Activated CD4-positive, alpha-beta memory T cell treated with anti-CD3 and anti-CD28 coated beads for 36 hours (primary cell): ENCODE measurements at places on chromosomes 7 and 10. TPM values are rescaled to one million over a fixed set of nuclear protein-coding genes. Genes with fewer than 3 reads are reported as not detected.

GRCh38 chr7:40761762-40762560 lies 627.2 kb downstream of the SUGCT start:
- no peak overlapping the region for H3K27ac ChIP-seq
- no peak overlapping the region for H3K4me3 ChIP-seq
- H3K4me1 ChIP-seq, result no peaks in the 10 kb centered on the region
- no peaks in the 10 kb centered on the region for H3K36me3 ChIP-seq
- DNase-seq, result no peak

DNA sequence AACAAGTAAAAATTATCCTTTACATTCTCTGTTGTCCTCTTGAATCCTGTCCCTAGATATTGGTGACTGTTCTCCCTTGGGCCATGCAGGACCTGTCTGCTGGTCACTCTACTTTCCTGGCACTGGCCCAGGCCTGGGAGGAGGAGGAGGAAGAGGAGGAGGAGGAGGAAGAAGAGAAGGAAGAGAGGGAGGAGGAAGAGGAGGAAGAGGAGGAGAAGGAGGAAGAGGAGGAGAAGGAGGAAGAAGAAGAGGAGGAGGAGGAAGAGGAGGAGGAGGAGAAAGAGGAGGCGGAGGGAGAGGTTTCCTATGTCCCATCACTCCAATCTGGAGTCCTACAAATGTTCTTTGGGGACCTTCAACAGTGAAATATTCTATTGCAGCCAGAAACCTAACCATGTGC lies 97.3 kb upstream of the NAMPT start:
- peaks cover 2% of the 10 kb centered on the region for H3K27me3 ChIP-seq
- DNase-seq, result no peak
- H3K27ac ChIP-seq, result no peak overlapping the region

GRCh38 chr10:117997673-117998072 lies 49.1 kb downstream of the RAB11FIP2 start:
- H3K27ac ChIP-seq, result no peak overlapping the region
- H3K36me3 ChIP-seq, result peaks cover 31% of the 10 kb centered on the region
- no peak overlapping the region for H3K4me3 ChIP-seq
- no peak for DNase-seq

- peaks cover 20% of the 10 kb centered on the region for H3K27me3 ChIP-seq
- H3K4me1 ChIP-seq, result no peaks in the 10 kb centered on the region
- DNase-seq, result no peak
- no peak overlapping the region for H3K4me3 ChIP-seq
Measured at GRCh38 chr10:49645871-49646870, 32.3 kb downstream of the CHAT start.

DNA sequence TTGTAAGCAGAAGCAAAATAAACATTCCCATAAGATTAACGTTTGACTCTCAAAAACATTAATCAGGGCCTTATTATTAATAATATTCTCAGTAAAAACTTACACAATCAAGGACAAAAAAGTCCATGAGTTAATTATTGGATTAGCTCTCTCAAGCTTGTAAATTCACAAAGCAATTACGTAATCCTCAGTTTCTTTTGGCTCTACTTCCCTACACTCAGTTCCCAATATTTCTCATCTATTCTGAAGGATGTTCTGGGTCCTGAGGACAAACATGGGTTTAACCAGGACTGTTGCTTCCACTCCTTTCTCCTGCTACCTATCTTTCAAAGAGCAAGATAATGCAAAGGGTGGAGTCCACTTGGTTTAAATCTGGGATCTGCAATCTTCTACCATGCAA lies 15.1 kb downstream of the FBXL13 start:
- no peak for DNase-seq
- no peaks in the 10 kb centered on the region for H3K4me1 ChIP-seq
- no peaks in the 10 kb centered on the region for H3K27me3 ChIP-seq
- H3K4me3 ChIP-seq, result no peak overlapping the region
- H3K36me3 ChIP-seq, result peaks cover 2% of the 10 kb centered on the region
- H3K27ac ChIP-seq, result no peak overlapping the region

- H3K4me1 ChIP-seq, result peaks cover 10% of the 10 kb centered on the region
- H3K36me3 ChIP-seq, result no peaks in the 10 kb centered on the region
- H3K27ac ChIP-seq, result no peak overlapping the region
- no peaks in the 10 kb centered on the region for H3K27me3 ChIP-seq
- no peak overlapping the region for H3K4me3 ChIP-seq
Measured at GRCh38 chr7:70356787-70357328, 758.6 kb downstream of the AUTS2 start.

DNA sequence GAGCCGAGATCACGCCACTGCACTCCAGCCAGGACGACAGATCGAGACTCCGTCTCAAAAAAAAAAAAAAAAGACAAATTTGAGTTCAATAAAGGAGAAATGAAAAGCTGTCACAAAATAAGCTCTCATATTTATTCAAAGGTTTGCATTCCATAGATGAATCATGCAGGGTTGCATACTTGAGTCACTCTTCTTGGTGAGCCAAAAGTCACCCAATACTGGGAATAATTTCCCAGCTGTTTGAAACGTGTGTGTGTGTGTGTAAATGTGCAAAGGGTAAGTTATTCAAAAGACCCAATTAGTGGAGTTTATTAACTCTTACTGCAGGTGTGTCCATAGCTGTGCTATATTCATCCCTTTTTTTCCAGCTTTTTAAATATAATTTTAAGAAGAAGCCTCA lies 297.7 kb downstream of the CCDC3 start:
- peaks cover 86% of the 10 kb centered on the region for H3K4me1 ChIP-seq
- H3K27me3 ChIP-seq, result no peaks in the 10 kb centered on the region
- no peak overlapping the region for H3K4me3 ChIP-seq
- peak overlapping the region; percentile 81 for H3K27ac ChIP-seq
- no peak for DNase-seq

DNA sequence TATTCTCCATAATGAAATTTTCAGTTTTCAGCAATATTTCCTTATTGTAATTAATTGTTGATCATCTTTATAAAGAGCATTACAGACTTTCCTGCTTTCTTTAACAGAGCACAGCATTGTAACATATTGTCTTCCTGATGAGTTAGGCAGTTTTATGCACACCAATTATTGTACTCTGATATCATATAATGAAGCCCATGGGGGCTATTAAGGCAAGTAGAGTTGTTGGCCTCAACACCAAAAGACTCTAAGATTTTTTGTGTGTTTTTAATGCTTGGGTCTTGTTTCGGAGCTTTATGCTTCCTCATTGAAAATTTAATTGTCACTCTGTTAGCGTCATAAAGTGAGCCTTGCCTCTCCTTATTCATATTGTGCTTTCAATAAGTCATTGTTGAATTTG lies 49.2 kb upstream of the ARID5B start:
- no peak overlapping the region for H3K27ac ChIP-seq
- no peak for DNase-seq
- H3K4me3 ChIP-seq, result no peak overlapping the region
- no peaks in the 10 kb centered on the region for H3K36me3 ChIP-seq
- no peaks in the 10 kb centered on the region for H3K27me3 ChIP-seq

DNA sequence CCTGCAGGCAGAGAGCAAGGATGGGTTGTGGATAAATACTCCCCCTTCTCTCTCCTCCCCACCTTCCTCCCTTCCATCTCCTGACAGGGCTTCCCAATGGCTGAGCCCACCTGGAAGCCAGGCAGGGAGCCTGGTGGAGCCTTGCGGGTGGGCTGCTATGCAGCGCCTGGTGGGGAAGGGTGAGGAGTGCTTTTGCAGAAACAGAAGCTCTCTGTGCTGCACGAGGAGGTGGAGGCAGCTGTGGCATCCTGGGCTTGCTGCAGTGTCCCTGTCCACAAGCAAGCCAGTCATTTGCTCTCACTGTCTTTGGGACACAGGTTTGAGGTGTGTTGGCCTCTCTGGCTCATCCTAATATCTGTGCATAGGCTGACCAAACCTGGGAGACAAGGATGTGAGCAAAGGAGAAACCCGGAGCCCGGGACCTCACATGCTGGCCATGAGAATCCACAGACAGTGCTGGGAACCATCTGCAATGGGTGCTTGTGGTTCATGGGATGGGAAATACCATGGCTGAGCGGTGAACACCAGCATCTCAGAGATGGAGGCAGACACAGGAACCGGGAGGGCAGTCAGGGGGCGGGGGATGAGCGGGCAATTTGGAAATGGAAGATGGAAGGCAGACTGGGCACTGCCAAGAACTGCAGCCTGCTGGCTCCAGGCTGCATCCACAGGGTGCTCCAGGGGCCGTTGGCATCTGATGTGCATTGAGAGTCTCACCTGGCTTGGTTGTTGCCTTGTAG lies 364.2 kb downstream of the GLRX3 start:
- H3K36me3 ChIP-seq, result no peaks in the 10 kb centered on the region
- H3K27ac ChIP-seq, result no peak overlapping the region
- H3K4me3 ChIP-seq, result no peak overlapping the region
- DNase-seq, result no peak
- no peaks in the 10 kb centered on the region for H3K27me3 ChIP-seq
- no peaks in the 10 kb centered on the region for H3K4me1 ChIP-seq

GRCh38 chr10:130190055-130190736 lies 54.0 kb downstream of the GLRX3 start:
- no peak overlapping the region for H3K4me3 ChIP-seq
- peaks cover 6% of the 10 kb centered on the region for H3K27me3 ChIP-seq
- no peak overlapping the region for H3K27ac ChIP-seq
- H3K36me3 ChIP-seq, result peaks cover 7% of the 10 kb centered on the region

DNA sequence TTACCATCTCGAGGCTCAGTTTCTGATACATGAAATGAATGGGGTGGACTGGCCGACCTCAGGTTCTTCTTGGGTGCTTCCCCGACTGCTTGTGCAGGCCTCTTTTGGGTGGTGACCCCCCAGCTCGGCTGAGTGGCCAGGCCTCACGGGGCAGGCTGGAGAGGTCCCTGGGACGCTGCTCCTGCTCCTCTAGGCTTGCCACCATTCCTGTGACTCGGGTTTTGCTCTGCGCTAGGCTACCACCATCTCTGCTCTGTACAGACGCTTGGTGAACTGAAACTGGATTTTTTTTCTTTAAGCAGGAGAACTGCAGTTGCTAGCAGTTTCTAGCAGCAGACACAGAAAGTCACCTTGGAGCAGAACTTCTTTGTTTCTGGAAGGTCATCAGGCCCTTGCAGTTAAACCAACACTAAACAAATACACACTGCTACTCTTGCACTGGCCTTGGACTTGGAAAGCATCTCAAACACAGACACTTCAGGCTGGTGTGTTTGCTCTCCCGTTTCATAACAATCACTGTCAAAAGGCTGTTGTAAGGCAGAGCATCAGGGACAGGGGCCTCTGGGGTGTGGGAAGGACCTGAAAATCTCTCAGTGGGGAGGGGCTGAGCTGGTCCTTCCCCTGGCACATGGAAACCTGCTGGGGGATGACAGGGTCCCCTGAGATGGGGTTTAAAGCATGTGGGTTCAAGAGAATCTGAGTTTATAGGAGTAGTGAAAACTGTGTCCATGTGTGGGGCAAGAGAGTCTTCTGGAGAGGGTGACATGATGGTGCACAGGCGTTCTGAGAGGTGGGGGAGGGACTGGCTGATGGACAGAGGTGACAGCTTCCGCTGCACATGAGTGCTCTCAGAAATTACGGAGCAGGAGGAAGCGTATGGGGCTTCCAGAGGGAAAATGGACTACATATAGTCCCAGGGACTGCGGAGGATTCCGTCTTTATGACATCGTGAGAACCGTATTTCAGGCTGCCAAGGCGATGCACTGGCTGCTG lies 35.0 kb upstream of the GIMAP8 start:
- no peak for DNase-seq
- H3K36me3 ChIP-seq, result peaks cover 2% of the 10 kb centered on the region
- no peaks in the 10 kb centered on the region for H3K27me3 ChIP-seq
- H3K27ac ChIP-seq, result no peak overlapping the region

DNA sequence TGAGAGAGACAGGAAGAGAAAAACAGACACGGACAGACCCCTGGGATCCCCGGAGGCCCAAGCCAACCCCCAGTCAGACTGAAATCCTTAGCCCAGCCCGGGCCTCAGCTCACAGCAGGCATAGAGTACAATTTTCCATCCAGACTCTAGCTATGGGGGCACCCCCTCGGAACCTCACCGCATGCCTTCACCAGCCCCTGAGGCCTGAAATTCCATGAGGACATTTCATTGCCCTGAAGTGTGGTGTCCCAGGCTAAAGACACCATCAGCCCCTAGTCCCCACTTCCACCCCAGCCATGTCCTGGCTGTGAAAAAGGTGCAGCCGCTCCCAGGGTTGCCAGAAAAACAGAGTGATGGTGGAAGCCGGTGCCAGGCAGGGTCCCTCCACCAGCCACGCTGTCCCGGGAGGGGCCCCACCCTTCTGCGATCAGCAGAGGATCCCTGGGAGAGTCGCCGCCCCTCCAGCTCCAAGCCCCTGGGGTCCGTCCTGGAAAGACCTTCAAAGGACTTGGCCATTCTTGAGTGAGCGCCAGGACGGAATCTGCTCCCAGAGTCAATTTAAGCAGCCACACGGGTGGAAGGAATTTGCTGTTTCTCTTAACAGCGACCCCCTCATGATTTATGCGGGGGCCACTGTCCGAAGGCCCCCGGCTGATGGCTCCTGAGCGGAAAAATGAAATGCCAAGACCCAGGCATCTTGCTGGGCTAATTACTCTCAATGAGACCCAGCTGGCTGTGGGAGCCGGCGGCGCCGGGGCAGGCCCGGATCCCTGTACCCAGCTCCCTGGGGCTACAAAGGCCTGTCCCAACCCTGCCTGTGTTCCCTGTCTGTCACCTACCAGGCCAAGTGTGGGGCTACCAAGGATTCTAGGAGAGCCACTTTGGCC lies 23.2 kb downstream of the MYL10 start:
- H3K27me3 ChIP-seq, result peaks cover 2% of the 10 kb centered on the region
- no peak for DNase-seq
- no peaks in the 10 kb centered on the region for H3K4me1 ChIP-seq
- H3K4me3 ChIP-seq, result no peak overlapping the region
- no peak overlapping the region for H3K27ac ChIP-seq

- DNase-seq, result no peak
- H3K4me1 ChIP-seq, result no peaks in the 10 kb centered on the region
- no peaks in the 10 kb centered on the region for H3K36me3 ChIP-seq
- no peak overlapping the region for H3K4me3 ChIP-seq
Measured at GRCh38 chr7:135257-135653, 57.1 kb upstream of the FAM20C start.

The HOXA2 gene
- total RNA-seq, result not detected

The SPDYE5 gene
- not detected for total RNA-seq

The NUTM2B gene
- 0.56 TPM for total RNA-seq

The ELOVL3 gene
- 0.56 TPM for total RNA-seq

The PMS2 gene
- 21.4 TPM for total RNA-seq

The OR2A12 gene
- not detected for total RNA-seq
